ENCODE measurements at places on chromosomes 2 and 18. TPM values are rescaled to one million over a fixed set of nuclear protein-coding genes. Genes with fewer than 3 reads are reported as not detected.

C2orf78 gene
- total RNA-seq = not detected

CD8B gene
- not detected for total RNA-seq

PLEKHB2 gene
- total RNA-seq = 33.6 TPM

- DNase-seq = no peak
Measured at GRCh38 chr18:28736223-28736622, 559.3 kb upstream of the CDH2 start.

GRCh38 chr2:208352644-208353567 is 53.7 kb upstream of the PTH2R start:
- no peak for DNase-seq

GRCh38 chr2:56732946-56733345 is 549.2 kb downstream of the CCDC85A start:
- no peak for DNase-seq

- no peak for DNase-seq
Measured at GRCh38 chr2:28632791-28633190, 118.8 kb upstream of the PPP1CB start.

DNA sequence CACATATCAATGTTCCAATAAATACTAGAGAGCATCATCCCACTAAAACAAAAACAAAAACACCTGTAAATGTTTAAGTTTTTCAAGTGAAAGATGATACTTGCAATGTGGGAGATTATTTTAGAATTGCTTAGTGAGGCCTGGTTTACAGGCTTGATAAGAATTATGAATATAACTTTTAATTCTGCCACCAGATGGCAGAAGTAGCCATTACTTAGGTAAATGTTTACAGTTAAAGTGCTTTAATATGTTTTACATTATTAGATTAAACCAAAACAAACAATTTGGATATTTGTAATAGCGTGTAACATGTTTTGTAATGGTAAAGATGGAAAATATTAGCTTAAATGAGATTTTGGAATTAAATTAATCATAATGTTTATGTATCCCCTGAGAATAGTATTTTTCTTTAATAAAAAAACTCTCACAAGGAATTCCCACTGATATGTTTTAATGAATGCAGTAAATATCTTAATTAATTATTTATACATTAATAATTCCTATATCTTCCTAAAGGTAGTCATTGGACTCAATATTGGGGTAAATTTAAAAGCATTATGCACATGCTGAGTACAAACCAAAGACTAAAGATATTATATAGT is 522.0 kb downstream of the SPAG16 start:
- DNase-seq = no peak

Measured in activated B cell treated with CpG ODN at 0.5 μM for 24 hours (primary cell).